Esophagus muscularis mucosa (tissue), 4 donors: ENCODE measurements at places on chromosomes 6 and 20. TPM values are rescaled to one million over a fixed set of nuclear protein-coding genes. Genes with fewer than 3 reads are reported as not detected.

Gene HLA-DOA
- 3.8 TPM for total RNA-seq

GRCh38 chr6:84193114-84193708, 34.2 kb downstream of the CEP162 start:
- DNase-seq, result no peak

- no peak for DNase-seq
These were observed 630 bp downstream of the PPP1R3G start for GRCh38 chr6:5085648-5086293.

- no peak for DNase-seq
These were observed 46.6 kb upstream of the TMEM30A start for GRCh38 chr6:75331151-75331550.

- DNase-seq, result no peak
These were observed 69.9 kb downstream of the HACE1 start for GRCh38 chr6:104789770-104790190.

Gene PTPRA
- 55.2 TPM for total RNA-seq

DNA sequence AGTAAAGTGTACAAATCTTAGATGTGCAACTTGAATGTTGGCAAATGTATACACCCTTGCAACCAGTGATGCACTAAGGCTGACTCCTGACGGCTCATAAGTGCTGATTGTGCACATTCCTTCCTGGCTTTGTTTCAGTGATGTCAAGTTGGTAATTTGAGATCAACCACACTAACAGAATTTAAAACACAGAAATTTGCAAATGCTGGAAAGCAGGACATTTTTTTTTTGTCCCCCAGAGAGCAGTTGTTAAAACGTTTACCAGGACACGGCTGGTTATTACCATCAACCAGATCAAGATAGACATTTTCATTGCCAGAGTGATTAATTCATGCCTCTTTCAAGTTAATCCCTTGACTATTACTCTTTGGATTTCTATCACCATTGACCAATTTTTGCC, 735.6 kb downstream of the RFPL4B start:
- DNase-seq, result no peak

GRCh38 chr20:49695830-49696229, 17.8 kb downstream of the B4GALT5 start:
- no peak for DNase-seq

GRCh38 chr6:106546691-106547414, 82.4 kb downstream of the RTN4IP1 start:
- DNase-seq, result no peak

GRCh38 chr20:32975698-32976674, 28.2 kb downstream of the SUN5 start:
- no peak for DNase-seq

Gene OPN5
- total RNA-seq, result not detected

DNA sequence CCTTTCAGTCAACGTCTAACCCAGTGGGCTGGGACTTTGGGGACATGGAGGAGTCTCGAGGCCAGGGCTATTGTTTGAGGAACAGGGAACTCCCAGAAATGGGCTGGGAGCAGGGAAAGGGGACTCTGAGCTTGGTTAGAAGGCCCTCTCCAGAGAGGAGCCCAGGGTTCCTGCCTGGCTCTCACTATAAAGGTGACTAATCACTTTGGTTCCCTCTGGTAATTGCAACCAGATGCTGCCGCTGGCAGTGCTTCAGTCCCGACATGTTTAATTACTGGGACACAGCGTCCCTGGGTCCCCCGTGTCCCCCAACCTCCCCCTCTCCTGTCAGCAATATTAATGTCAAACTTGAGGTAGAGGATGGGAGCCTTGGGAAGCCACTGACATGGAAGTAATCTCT, 5.0 kb upstream of the GDF5 start:
- no peak for DNase-seq
